ENCODE measurements at places on chromosomes 13 and 19.

DNA sequence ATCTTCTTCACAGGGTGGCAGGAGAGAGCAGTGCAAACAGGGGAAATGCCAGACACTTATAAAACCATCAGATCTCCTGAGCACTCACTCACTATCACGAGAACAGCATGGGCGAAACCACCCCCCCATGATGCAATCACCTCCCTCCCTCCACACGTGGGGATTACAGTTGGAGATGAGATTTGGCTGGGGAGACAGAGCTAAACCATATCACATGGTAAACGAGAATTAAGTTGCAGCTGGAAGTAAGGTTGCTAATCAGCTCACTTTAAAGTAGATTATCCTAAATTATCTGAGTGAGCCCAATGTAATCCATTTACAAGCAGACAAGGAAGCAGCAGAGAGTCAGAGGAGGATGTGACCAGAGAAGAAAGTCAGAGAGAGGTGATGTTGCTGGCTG is 102.2 kb upstream of the IPO5 start:
- DNase-seq, result no peak

GRCh38 chr19:34678085-34678412 is 571 bp downstream of the ZNF302 start:
- DNase-seq, result no peak

- DNase-seq, result no peak
Measured at GRCh38 chr13:29758531-29759114, 91.8 kb downstream of the UBL3 start.

GRCh38 chr19:44648631-44649251 is 5.0 kb downstream of the PVR start:
- no peak for DNase-seq

DNA sequence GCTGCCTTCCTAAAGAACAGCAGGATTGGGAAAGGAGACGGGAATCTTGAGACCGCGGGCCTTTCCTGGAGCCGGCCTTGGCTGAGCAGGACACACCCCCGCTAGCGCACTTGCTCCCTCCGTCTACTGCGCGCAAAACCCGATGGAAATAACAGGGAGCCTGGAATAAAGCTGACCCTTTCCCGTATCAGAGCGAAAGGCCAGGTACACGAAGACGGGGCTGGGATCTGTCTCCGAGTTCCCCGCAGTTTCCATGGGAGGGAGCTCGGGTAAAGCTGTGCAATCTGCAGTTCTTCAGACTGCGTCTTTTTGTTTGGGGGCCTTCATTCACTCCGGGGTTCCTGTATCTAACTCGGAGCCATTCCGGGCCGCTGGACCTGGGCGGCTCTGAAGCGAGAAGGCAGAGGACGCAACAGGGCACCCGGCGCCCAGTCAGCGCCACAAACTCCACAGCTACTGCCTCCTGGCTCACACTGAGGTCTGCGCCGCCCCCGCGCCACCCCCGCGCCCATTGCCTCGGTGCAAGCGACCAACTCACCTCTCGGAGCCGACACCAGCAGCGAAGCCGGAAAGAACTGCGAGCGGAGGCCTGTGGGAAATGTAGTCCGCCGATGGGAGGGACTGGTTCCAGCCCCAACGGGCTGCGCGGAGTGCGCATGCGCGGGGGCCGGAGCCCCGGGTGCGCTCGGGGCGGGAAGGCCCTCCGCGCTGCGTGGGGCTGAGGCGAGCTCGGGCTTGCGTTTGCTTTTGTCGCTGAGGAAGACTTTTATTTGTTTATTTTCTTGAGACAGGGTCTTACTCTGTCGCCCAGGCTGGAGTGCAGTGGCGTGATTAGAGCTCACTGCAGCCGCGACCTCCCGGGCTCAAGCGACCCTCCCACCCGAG is at the start of gene ZFP14:
Gene ZFP14, minus strand, starts transcription at position 577 of the 885 bp plus-strand sequence. CDS start 11,309 bp downstream, outside the sequence.
- DNase-seq, result peak; percentile 91

GRCh38 chr13:101346942-101347728 is 69.2 kb downstream of the NALCN start:
- DNase-seq, result no peak

DNA sequence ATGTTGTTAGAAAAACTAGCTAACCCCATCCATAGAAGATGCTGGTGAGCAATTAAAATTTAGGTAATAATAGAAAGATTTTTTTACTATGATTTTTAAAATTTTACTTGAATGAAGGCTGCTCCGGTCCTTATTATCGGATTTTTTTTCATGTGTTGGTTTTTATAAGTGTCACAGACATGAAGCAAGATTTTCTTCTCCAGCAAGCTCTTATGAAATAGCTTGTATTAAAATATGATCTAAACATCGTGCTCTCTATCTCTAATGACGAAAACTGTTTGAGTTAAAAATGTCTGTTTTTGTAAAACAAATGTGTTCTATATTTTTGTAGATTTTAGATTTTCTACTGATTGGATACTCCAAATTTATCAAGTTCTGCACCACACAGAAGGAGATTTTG is 339.6 kb downstream of the ZNF536 start:
- DNase-seq, result no peak

GRCh38 chr13:35479038-35479492 is 2.6 kb upstream of the MAB21L1 start:
- DNase-seq, result no peak

DNA sequence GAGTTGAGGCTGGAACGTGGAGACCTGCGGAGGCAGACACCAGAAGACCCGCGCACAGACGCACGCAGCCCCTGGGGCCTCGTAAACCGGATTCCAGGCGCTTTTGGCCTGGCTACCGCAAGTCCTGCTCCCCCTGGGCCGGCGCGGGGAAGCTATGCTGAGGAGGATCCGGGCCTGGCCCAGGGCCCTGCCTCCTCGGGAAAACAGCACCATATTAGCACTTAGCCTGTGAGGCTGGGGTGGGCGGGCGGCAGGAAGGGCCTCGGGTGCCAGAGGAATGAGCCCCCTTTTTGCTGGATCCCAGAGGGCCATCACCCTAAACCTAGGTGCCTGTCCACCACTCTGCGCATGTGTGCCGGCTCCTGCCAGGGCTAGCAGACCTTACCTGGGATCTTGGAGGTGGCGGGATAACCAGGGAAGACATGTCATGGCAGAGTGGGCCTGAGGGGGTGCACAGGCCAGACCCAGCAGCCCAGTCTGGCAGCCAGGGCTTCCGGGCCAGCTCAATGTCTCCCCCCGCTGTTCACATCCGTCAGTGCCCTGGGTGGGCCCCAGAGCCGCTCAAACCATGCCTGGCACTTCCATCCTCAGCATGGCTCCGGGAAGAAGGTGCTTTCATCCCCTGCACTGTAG is 7.3 kb downstream of the ELOF1 start:
- no peak for DNase-seq

- no peak for DNase-seq
Measured at GRCh38 chr13:103510007-103510535, 443.9 kb upstream of the SLC10A2 start.
